K562 (cell line): ENCODE measurements at places on chromosomes 2 and 18.

GRCh38 chr18:7876354-7877104 lies 309.4 kb downstream of the PTPRM start:
- H3K4me3 ChIP-seq = no peak overlapping the region
- H3K36me3 ChIP-seq = no peaks in the 10 kb centered on the region
- no peaks in the 10 kb centered on the region for H3K4me1 ChIP-seq
- no peaks in the 10 kb centered on the region for H3K27me3 ChIP-seq
- no peak for DNase-seq

DNA sequence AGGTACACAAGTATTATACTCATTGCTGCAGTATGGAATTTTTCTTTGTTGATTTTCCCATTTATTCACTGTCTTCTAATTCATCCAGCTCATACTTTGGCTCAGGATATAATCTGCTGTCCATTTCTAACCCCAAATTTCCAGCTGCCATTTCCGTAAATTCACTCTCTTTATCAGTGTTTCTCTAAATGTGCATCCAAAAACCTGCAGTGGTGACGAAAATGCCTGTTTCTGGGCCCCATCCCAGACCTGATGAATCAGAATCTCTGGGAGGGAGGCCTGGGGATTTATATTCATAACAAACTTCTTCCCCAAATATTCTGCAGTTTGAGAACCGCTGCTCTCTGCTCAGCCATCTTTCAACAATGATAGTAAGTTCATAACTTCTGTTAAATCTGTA lies 86.6 kb downstream of the VWC2L start:
- no peak overlapping the region for H3K4me3 ChIP-seq
- H3K36me3 ChIP-seq = no peaks in the 10 kb centered on the region
- H3K27me3 ChIP-seq = no peaks in the 10 kb centered on the region
- no peaks in the 10 kb centered on the region for H3K4me1 ChIP-seq
- H3K27ac ChIP-seq = no peak overlapping the region

DNA sequence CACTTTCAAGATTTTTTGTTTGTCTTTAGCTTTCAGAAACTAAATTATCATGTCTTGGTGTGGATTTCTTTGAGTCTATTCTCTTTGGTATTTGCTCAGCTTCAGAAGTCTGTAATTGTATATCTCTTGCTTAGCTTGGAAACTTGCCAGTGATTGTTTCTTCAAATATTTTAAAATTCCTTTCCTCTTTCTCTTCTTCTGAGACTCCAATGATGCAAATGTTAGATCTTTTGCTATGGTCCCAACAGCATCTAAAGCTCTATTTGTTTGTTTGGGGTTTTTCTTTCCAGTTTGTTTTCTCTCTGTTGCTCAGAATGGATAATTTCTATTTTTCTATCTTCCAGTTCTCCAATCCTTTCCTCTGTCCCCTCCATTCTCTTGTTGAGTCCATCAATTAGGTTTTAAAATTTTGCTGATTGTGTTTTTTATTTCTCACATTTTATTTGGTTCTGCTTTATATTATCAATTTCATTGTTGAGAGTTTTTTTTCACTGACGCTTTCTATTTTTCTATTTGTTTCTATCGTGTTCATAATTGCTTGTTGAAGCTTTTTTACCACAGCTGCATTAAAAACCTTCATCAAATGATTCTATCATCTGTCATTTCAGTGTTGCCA lies 81.5 kb upstream of the DAPL1 start:
- no peak overlapping the region for H3K27ac ChIP-seq
- DNase-seq = no peak
- H3K4me3 ChIP-seq = no peak overlapping the region

- H3K27me3 ChIP-seq = no peaks in the 10 kb centered on the region
- DNase-seq = no peak
- peak overlapping the region; percentile 46 for H3K27ac ChIP-seq
- H3K4me3 ChIP-seq = no peak overlapping the region
- no peaks in the 10 kb centered on the region for H3K36me3 ChIP-seq
- H3K4me1 ChIP-seq = peaks cover 45% of the 10 kb centered on the region
Observed at GRCh38 chr2:33020883-33021282, 74.1 kb downstream of the LTBP1 start.

- H3K36me3 ChIP-seq = no peaks in the 10 kb centered on the region
- H3K4me1 ChIP-seq = peaks cover 47% of the 10 kb centered on the region
- peaks cover 8% of the 10 kb centered on the region for H3K27me3 ChIP-seq
- no peak overlapping the region for H3K27ac ChIP-seq
Observed at GRCh38 chr2:219559156-219559915, 12.0 kb downstream of the OBSL1 start.

DNA sequence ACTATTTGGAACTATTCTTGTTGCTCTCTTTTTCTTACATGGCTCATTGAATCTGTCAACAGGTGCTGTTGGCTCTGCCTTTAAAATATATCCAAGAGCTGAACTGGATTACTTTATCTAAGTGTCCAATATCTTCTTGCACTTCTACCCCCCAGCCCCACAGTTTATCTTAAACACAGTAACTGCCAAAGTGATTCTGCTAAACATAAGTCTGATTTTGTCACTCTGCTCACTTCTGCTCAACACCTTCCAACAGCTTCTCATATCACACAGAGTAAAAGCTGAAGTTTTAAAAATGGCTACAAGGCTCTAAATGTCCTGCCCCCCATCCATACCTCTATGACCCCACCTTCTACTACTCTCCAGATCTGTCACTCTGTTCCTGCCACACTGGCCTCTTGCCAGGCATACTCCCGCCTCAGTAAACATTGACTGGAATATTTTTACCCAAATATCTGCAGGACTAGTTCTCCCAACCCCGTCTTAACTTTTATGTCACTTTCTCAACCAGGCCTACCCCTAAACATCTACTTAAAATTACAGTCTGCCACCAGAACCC lies 130.7 kb downstream of the CCDC148 start:
- H3K4me1 ChIP-seq = peaks cover 3% of the 10 kb centered on the region; the same call in 1 of the 2 replicates
- H3K4me3 ChIP-seq = no peak overlapping the region
- H3K27ac ChIP-seq = peak overlapping the region; percentile 59; the same call in 1 of the 3 replicates
- no peaks in the 10 kb centered on the region for H3K36me3 ChIP-seq
- DNase-seq = peak; percentile 56
- H3K27me3 ChIP-seq = no peaks in the 10 kb centered on the region

DNA sequence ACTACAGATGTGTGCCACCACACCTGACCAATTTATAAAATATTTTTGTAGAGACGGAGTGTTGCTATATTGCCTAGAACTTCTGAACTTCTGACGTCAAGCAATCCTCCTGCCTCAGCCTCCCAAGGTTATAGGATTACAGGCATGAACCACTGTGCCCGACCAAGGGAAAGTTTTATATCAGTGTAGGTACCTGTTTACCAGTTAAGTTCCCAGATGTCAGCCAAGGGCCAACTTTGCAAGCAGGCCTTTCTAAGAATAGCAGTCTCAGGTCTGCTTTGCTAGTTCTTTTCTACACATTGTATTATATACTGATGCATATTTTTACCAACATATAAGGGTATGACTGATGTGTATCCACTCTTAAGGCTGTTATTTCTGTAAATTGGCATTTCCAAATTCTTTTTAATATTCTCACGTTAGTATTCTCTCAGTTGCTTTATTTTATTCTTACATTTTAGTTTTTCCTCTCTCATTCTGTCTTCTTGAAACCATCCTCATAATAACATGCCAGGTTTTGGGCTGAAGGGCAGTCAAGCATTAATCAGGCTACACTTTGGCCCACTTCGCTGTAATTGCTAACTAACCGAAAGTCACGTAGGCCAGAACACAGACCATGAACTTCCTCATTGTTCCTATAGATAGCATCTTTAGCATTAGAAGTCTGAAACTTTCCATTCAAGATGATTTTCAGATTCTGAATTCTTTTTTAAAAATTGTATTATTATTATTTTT lies 25.0 kb upstream of the CXXC1 start:
- H3K36me3 ChIP-seq = no peaks in the 10 kb centered on the region
- H3K27ac ChIP-seq = no peak overlapping the region
- DNase-seq = no peak
- no peaks in the 10 kb centered on the region for H3K27me3 ChIP-seq

DNA sequence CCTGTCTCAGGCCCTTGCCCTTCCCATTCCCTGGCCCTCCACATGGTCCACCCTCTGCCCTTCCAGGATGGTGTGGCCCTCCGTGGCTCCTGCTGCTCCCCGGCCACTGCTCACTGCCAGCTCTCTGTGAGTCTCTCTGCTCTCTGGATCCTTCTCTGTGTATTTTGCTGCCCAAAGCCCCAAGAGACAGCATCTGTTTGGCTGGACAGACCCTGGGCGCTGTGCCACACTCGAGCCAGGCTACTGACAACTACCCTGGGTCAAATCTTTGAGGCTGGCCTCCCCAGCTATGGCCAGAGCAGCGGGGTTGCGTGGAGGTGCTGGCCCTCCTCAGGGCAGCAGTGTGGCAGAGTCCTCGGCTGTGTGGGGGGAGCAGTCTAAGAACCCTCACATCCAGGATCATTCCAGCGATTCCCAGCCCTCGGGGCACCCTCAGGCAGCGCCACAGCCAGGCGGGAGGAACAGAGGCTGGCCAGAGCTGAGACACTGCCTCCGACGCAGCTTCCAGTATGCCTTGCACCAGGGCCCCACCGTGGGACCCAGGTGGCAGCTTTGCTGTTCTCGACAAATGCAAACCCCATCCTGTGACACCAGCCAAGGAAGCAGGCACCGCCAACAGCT lies 139.4 kb upstream of the GLI2 start:
- H3K27ac ChIP-seq = no peak overlapping the region
- H3K36me3 ChIP-seq = no peaks in the 10 kb centered on the region
- no peak for DNase-seq
- no peak overlapping the region for H3K4me3 ChIP-seq

- no peaks in the 10 kb centered on the region for H3K27me3 ChIP-seq
- H3K4me3 ChIP-seq = no peak overlapping the region
- H3K36me3 ChIP-seq = no peaks in the 10 kb centered on the region
- no peak overlapping the region for H3K27ac ChIP-seq
- H3K4me1 ChIP-seq = no peaks in the 10 kb centered on the region
Observed at GRCh38 chr2:190084704-190085103, 22.2 kb upstream of the MSTN start.

GRCh38 chr2:231191896-231192872 lies 6.2 kb upstream of the ARMC9 start:
- peak; percentile 31 for DNase-seq
- H3K36me3 ChIP-seq = no peaks in the 10 kb centered on the region
- H3K27me3 ChIP-seq = peaks cover 14% of the 10 kb centered on the region
- H3K4me3 ChIP-seq = no peak overlapping the region
- peaks cover 8% of the 10 kb centered on the region for H3K4me1 ChIP-seq
- no peak overlapping the region for H3K27ac ChIP-seq

DNA sequence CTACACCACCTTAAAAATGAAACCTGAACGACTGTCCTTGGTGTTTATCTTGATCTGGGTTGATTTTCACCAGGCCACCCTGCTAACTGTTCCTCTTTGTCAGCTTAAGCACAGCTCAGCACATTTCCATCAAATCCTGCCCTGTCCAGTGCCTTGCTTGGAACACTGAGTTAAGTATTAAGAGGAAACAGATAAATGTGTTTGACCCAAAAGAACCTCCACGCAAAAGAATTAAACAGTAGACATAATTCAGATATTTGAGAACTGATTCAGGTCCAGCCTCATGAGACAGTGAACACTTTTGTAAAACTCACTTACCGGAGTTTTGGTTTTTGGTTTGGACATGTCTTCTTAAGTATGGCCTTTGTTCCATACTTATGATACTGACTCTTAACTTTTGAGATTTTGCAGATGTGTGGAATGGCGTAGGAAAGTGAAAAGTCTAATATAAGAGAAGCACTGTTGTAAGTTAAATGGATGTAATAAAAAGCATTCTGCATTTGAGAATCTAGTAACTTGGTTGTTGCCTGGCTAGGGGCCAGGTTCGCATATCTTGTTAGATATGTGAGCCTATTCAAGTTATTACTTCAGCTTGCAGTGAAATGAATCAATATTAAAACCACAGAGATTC lies 88.9 kb upstream of the SERPINE2 start:
- no peak overlapping the region for H3K4me3 ChIP-seq
- H3K4me1 ChIP-seq = no peaks in the 10 kb centered on the region
- H3K36me3 ChIP-seq = no peaks in the 10 kb centered on the region
- H3K27me3 ChIP-seq = no peaks in the 10 kb centered on the region

GRCh38 chr2:231996797-231997540 lies 35.5 kb downstream of the DIS3L2 start:
- H3K4me1 ChIP-seq = no peaks in the 10 kb centered on the region; the same call in 1 of the 2 replicates
- no peaks in the 10 kb centered on the region for H3K36me3 ChIP-seq
- H3K27ac ChIP-seq = no peak overlapping the region
- no peaks in the 10 kb centered on the region for H3K27me3 ChIP-seq
- no peak for DNase-seq
- H3K4me3 ChIP-seq = no peak overlapping the region

DNA sequence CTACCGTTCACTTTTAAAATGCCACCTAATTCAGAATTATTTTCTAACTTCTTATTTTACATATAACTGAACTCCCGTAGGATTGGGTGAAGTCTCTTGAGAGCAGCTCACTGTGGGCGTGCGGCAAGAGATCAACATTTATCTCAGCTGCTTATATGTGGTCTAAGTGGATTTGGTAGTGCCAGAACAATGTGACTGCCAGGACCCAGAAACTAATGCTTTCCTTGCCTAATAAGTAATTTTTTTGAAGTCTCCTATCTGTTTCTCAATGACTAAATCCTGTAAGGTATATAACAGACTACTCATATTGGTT lies 11.2 kb upstream of the NFE2L2 start:
- H3K27ac ChIP-seq = no peak overlapping the region
- H3K4me3 ChIP-seq = no peak overlapping the region
- H3K27me3 ChIP-seq = no peaks in the 10 kb centered on the region

DNA sequence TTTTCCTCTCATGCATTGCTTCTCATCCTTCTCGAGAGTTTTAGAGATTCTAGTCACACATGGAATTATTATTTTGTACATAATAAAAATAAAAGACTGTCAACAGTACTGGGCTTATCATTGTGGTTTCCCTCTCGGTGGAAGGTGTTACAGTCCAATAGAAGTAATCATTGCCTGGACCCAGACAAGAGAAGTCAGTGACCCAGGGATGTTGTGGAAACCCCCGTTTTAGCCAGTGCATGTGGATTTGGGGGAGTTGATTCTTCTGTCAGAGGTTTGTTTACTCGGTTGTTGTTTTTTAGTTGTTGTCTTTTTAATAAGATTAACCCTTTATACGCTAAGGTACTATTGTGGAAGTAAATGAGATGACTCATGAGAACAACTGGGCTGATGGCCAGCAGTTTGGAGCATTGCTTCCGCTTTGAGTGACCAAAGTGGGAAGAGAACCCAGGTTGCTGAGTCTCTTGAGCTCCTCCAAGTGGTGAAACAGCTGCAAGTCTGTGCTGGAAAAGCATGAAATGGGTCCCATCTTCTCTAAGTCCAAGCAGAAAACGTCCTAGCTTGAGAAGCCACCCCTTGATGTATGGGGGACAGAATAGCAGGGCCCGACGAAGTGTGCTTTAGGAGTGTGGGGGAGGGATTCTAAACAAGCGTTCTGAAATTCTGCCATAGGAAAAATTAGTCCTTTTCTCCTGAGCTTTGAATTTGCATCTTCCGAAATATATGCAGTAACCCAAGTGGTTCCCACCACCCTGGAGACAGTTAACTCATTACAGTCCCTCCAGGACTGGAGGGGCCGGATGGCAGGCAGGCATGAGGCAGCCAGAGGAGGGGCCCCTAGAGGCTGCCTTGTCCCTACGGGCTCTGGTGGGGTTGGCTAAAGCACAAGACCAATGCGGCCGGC lies 61.8 kb upstream of the GPR45 start:
- DNase-seq = peak; percentile 78
- H3K27ac ChIP-seq = no peak overlapping the region
- H3K4me1 ChIP-seq = 0 out of 3 replicates have a peak, but pooled peaks cover 3% of the 10 kb centered on the region
- H3K36me3 ChIP-seq = no peaks in the 10 kb centered on the region
- peaks cover 57% of the 10 kb centered on the region for H3K27me3 ChIP-seq

GRCh38 chr18:47179520-47179919 lies 3.4 kb upstream of the IER3IP1 start:
- peaks cover 11% of the 10 kb centered on the region; the same call in 2 of the 3 replicates for H3K4me1 ChIP-seq
- no peak overlapping the region for H3K4me3 ChIP-seq
- H3K27ac ChIP-seq = no peak overlapping the region

- H3K36me3 ChIP-seq = no peaks in the 10 kb centered on the region
- no peaks in the 10 kb centered on the region for H3K27me3 ChIP-seq
- no peak for DNase-seq
- H3K4me3 ChIP-seq = no peak overlapping the region
- H3K4me1 ChIP-seq = no peaks in the 10 kb centered on the region
- no peak overlapping the region for H3K27ac ChIP-seq
Observed at GRCh38 chr18:53796040-53796729, 428.3 kb downstream of the MBD2 start.
